ENCODE measurements at places on chromosomes 2 and 18.

- DNase-seq: no peak
Observed at GRCh38 chr18:61554117-61554776, 221.0 kb downstream of the CDH20 start.

DNA sequence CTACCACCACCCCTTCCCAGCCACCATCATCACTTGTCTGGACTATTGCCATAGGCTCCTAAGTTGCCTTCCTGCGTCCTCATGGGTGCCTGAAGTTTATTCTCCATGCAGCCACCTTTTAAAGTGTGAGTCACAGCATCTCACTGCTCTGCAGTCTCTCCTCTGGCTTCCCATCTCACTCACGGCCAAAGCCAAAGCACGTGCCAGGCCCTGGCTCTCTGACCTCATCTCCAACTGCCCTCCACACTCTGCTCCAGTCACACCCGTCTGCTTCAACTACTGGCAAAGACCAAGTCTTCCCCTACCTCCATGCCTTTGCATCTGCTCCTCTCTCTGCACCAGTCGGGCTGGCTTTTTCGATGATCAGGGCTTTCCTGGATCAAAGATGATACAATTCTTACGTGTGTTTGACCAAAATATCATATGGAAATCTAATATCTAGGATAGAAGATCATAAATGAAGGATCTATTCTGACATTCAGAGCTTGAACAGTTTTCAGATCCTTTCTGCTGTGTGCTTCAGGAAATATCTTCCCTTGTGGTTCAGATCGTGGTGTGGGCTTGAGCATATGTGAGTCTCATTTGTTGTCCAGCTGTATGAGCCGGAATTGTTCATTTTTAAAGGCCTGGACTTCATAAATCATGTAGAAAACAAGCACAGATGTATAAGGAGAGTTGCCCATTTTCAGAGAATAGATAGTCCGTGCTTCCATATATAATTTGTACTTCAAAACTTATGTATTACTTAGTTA, 175.6 kb downstream of the PRKCE start:
- DNase-seq: no peak

GRCh38 chr18:58565021-58565420, 63.9 kb downstream of the ALPK2 start:
- DNase-seq: no peak

GRCh38 chr18:59232309-59233016, 12.5 kb downstream of the GRP start:
- no peak for DNase-seq

- DNase-seq: no peak
Observed at GRCh38 chr18:23307567-23308295, 145.4 kb upstream of the RIOK3 start.

All from NCI-H187 (cell line).